Breast epithelium (tissue), 4 donors: ENCODE measurements at places on chromosomes 16 and 17.

- DNase-seq = no peak
Observed at GRCh38 chr17:21089145-21089544, 37.6 kb upstream of the DHRS7B start.

GRCh38 chr17:15654886-15655561 is 29.1 kb downstream of the TRIM16 start:
- DNase-seq = no peak

GRCh38 chr17:67125924-67126323 is 81.6 kb downstream of the CACNG1 start:
- no peak for DNase-seq

- no peak for DNase-seq
Observed at GRCh38 chr17:39193346-39193745, 4.1 kb downstream of the CACNB1 start.

- no peak for DNase-seq
Observed at GRCh38 chr17:42055496-42055895, 5.1 kb upstream of the C17orf113 start.

- no peak for DNase-seq
Observed at GRCh38 chr16:23930791-23931190, 95.0 kb downstream of the PRKCB start.

DNA sequence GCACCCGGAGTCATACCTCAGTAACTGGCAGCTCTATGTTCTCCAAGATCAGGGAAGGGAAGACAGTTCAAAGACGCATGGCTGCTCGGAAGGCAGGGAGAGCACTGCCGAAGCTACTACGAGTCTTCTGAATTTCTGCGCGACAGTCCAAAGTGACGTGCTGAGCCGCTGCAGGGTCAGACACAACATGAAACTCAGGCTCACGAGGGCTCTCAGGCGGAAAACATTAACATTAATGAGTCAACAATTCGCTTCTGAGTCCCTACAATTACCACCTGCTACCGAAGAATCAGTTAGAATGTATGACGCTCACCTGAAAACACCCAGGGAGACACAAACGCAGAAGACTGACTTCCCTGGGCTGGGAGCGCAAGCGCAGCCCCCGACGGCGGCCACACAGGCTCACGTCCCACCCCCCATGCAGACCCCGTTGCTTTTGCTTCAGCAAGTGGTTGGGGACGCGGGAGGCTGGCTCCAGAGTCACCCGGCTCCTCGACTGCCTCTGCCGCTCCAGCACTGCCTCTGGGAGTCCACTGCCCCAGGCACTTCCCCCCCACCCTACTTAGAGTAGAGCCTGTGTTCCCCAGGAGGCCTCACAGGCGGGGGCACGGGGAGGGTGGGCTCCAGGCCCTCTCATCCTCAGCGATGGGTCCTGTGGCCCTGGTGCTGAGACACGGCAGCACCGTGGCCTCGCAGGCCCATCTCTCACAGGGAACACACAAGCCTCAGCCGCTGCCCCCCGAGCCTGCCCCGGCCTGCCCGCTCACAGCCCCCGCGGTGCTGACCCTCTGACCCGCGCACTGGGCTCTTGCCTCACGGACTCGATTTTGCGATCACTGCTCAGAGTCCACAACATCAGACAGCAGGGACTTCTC is 38.9 kb downstream of the LMF1 start:
- no peak for DNase-seq

DNA sequence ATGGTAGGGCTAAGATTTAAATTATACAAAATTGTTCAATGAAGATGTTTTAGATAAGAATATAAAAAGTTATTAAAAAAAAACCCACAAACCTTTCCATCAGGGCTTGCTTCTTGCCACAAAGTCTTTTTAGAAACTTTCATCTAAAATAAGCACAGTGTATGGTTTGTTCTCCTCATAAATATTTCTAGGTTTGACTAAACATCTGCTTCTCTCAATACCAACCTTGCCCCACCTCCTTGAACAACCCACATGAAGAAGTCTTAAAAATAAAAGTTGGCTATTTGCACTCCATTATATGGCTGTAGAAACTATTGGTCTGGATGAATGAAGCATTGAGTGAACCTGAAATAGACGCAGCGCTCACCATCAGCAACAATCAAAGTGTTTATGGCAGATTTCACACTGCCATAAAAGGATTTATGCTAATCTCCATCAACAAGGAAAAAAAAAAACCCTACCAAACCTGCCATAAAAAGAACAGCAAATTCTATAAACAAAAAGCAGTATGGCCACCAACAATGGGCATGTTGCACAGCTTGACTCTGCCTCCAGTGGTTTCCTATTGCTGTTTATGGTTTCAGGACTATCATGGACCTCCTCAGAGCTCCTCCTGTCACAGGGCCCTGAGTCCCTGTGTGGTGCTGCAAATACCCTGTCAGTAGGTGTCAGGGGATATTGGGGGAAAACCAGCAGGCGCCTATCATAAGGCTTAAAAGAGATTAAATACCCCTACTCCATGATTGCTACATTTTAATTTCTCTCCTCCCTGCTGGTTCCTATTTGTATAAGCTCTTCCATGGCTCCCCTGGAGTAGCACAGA is 37.6 kb downstream of the SNX11 start:
- no peak for DNase-seq

DNA sequence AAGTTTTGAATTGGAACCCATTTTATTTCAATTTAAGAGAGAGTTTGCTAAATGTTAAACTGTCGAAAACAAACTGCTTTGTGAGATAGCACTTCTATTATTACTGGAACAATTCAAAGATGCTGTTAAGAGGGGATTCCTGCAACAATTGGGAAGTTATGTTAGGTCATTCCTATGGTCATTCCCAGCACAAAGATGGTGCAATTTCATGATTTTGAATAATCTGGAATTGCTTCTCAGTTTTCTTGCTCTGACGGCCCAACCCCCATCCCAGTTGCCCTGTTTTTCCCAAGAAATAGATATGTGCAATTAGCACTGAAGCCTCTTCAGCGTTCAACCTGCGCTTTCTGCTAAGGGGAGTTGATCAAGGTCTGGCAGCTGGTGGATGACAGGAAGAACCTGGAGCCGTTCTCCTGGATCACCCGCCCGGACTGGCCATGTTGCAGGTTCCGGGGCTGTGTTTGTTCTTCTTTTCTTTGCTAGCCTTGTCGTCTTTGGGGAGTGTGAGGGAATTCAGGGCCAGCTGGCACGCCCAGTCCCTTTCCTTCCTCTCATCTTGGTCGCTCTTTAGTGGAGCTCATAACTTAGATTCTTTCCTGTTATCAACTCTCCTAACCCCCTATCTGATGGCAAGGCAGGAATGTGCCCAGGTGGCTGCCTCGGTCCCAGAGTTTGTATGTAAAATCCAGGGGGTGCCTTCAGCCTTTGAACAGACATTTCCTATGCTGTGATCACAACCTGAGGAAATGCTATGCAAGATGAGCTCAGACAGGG is 29.0 kb upstream of the IRF8 start:
- no peak for DNase-seq

DNA sequence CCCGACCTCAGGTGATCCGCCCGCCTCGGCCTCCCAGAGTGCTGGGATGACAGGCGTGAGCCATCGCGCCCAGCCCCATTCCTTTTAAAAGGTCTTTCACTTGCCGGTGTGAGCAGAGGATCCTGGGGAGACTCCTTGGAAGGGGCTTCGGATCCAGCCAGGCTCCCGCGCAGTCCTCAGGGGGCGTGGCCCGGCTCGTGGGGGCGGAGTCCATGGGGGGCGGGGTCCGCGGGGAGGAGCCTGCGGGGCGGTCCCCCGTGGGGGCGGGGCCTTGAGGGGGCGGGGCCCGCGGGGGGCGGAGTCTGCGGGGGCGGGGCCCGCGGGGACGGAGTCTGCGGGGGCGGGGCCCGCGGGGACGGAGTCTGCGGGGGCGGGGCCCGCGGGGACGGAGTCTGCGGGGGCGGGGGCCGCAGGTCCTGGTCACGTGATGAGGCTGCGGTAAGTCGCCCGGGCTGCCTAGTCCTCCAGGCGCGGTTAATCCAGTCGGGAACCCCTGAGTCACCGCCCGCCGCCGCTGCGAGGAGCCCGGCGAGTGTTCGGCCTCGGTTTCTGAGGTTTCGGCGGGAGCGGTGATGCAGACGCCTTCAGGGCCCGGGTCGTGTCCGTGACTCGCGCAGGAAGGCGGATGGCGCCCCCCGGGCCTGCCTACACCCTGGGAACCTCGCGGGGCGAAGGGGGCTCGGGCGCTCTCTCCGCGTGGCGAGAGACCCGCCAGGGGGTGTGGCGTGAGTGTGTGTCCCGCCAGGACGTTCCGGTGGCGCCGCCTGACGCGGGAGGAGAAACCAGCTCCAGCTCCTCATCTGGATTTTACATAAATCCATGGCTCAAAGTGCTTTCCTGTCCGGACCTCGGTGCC is 23.6 kb upstream of the ABR start:
- DNase-seq = peak; percentile 48

GRCh38 chr16:23699100-23699499 is 13.9 kb downstream of the ERN2 start:
- DNase-seq = peak; percentile 50

- no peak for DNase-seq
Observed at GRCh38 chr16:88730632-88731607, 24.6 kb downstream of the CTU2 start.

GRCh38 chr16:82761236-82761635 is 134.5 kb downstream of the CDH13 start:
- no peak for DNase-seq
